HT1080 (cell line): ENCODE measurements at places on chromosomes 5 and 9.

GRCh38 chr9:138072161-138072842, 194.7 kb downstream of the CACNA1B start:
- DNase-seq, result no peak

- no peak for DNase-seq
Observed at GRCh38 chr5:92455011-92455410, 1071.9 kb upstream of the ARRDC3 start.

- no peak for DNase-seq
Observed at GRCh38 chr5:95350631-95351030, 40.5 kb upstream of the FAM81B start.

- DNase-seq, result no peak
Observed at GRCh38 chr9:114775121-114775520, 30.7 kb downstream of the TNFSF15 start.

GRCh38 chr9:113454914-113455761, 8.4 kb upstream of the RGS3 start:
- DNase-seq, result peak; percentile 74

GRCh38 chr9:95463148-95464060, 53.4 kb downstream of the PTCH1 start:
- DNase-seq, result no peak

GRCh38 chr5:131379723-131380122, 115.9 kb downstream of the CDC42SE2 start:
- DNase-seq, result peak; percentile 71

- no peak for DNase-seq
Observed at GRCh38 chr5:448061-448765, 5.2 kb downstream of the EXOC3 start.
